Esophagus squamous epithelium (tissue), 5 donors: ENCODE measurements at places on chromosomes 1 and 21.

DNA sequence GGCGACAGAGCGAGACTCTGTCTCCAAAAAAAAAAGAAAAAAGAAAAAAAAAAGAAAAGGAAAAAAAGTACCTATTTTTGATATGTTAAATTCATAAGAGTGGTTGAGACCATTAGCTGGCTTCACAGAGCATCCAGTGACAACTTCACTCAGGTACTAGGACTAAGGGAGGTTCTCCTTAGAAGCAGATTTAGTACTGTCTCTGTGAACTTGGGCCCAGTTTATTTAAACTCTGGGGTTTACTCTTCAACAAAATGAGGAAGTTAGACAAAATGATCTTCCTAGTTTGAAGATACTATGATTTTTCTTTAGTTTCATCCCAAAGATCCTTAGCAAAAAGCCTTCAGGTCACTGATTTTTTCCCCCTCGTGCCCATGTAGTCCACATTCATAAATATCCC is 21.2 kb downstream of the MACO1 start:
- DNase-seq, result no peak

- DNase-seq, result no peak
These were observed 19.8 kb upstream of the ASB17 start for GRCh38 chr1:75952016-75952415.

DNA sequence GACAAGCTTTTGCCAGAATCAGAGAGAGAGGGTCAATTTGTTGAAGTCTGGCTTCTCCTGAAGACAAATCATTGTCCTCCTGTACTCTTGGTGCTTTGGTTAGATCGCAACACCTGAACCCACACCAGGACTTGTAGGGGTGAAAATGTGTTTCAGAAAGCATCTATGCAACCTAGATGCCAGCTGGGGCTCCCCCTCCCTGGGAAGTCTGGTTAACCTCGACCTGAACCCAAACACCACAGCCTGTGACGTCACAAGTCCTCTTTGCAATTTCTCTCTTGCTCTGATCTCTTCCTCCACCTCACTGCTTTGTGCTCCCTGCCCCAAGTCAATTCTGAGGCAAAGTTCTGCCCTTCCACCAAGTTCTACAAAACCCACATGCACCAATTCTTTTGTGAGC is 42.8 kb upstream of the USP24 start:
- DNase-seq, result no peak

DNA sequence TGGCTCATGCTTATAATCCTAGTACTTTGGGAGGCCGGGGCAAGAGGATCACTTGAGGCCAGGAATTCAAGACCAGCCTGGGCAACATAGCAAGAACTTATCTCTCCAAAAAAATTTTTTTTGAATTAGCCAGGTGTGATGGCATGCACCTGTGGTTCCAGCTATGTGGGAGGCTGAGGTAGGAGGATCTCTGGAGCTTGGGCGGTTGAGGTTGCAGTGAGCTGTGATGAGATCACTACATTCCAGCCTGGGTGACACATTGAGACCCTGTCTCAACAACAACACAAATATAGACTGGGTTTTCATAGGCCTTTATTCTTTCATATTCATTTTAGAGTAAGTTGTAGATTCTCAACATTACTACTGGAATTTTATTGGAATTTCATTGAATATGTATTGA is 12.8 kb downstream of the MED18 start:
- DNase-seq, result no peak
